H7 (cell line): ENCODE measurements at places on chromosomes 16 and 17. TPM values are rescaled to one million over a fixed set of nuclear protein-coding genes. Genes with fewer than 3 reads are reported as not detected.

DNA sequence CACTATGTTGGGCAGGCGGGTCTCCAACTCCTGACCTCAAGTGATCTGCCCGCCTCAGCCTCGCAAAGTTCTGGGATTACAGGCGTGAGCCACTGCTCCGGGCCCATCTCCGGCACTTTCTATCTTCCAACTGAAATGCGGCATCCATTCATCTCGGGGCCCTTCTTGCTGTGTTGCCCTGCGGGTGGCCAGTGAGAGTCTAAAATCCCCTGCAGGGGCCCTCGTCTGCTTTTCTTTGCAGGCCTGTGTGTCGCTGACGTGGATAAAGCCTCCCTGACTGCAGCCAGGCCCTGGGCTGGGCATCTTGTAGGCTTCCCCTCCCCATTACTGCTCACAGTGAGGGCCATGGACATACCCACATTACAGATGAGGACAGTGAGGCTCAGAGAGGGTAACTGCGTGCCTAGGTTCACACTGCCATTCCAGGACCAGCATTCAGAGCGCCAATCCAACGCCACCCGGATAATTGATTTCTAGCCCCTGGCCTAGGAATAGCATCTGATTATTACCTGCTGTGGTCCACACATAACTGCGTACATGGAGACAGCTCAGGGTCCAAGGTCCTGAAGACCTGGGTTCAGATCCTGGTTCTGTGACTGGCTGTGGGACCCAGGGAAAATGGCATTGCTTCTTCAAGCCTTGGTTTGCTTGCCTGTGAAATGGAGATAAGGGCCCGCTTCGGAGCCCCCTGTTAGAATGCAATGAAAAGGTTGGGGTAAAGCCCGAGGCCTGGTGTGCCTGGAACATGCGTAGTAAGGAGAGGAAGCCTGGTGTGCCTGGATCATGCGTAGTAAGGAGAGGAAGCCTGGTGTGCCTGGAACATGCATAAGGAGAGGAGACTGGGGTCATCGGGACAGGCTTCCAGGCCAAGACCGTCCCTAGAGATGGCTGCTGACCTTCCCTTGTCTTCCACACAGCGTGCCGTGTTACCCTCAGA is 25.0 kb downstream of the CRISPLD2 start:
- peak; percentile 84 for DNase-seq

- peak; percentile 91 for DNase-seq
These were observed 13.7 kb downstream of the GUCY2D start for GRCh38 chr17:8015957-8016631.

DNA sequence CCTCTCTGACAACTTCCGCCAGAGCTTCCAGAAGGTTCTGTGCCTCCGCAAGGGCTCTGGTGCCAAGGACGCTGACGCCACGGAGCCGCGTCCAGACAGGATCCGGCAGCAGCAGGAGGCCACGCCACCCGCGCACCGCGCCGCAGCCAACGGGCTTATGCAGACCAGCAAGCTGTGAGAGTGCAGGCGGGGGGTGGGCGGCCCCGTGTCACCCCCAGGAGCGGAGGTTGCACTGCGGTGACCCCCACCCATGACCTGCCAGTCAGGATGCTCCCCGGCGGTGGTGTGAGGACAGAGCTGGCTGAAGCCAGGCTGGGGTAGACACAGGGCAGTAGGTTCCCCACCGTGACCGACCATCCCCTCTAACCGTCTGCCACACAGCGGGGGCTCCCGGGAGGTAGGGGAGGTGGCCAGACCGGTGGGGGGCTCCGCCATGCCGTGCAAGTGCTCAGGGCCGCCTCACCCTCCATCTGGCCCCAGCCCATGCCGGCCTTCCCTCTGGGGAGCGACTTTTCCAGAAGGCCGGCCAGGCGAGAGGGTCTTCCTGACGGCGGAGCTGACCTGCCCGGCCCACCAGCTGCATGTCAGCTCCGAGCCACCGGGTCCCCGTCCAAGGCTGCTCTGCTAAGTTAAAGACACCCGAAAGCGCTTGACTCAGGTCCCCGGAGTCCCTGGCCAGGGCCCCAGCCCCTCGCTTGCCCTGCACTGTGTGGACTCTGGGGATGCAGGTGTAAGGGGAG is 7.4 kb downstream of the SSTR5 start:
- peak; percentile 64 for DNase-seq

DNA sequence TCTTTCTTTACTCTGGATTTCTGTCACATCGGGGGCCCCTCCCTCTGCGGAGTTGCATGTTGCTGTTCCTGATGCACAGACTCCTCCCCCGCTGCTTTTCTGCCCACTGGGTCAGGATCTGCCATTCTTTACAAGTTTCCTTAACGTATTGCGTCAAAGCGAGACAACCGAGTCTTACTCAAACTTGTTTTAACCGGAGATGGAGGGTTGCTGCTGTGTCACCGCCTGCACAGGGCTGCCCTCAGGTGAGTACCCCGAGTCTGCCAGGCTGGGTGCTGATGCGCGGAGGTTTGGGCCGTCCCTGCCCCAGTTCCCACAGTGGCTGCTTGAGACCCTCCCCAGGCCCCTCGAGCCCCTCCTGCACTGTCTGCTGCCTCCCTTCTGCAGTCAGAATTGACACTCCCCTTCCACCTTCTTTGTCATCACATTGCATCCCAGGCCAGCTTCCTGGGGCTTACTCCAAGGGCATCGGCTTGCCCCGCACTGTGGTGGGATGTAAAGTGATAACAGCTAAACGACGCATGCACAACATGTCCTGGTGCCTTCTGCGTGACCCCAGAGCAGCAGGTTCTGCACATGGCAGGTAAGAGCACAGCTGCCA is 19.3 kb downstream of the CARHSP1 start:
- DNase-seq, result peak; percentile 64

DNA sequence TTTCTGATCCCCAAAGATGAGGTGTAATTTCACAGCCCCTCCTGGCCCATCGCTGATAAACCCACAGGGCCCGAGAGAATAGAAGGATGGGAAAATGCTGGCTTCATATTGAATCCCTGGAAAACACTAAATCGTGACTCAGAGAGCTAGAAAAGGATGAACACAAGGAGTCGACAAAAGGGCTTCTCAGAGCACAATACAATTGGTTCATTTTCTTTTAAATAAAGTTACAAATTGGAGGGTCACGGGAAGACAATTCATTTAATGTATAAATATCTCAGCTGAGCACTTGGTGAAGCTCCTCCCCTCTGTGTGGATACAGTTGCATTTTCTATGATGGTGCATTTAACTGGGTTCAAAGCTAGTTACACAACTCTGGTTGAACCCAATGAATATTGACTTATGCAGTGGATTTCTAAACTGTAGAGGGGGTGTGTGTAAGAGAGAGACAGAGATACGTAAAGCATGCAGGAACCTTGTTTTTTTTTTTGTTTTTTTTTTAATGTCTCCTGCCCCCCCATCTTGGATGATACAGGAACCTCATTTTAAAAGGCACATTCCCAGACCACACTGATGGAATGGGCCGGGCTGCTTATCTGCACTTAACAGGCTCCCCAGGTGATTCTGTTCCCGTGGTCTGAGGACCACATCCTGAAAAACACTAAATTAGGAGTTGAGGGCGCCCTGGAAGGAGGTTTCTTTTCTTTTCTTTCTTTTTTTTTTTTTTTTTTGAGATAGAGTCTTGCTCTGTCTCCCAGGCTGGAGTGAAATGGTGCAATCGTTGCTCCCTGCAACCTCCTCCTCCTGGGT is 14.1 kb downstream of the TTYH2 start:
- DNase-seq, result no peak

DNA sequence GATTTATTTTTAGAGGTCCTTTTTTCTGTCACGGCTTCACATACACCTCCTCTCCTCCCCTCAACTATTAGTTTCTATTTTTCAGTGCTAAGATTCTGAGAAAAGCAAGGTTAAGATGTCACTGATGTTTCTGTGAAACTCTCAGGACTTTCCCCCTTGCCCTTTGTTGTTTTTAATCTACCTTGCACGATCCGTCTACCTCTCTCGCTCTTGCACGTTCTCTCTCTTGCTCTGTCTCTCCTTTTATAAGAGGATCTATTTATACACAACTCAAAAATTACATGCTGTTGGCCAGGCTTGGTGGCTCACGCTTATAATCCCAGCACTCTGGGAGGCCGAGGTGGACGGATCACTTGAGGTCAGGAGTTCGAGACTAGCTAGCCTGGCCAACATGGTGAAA is 43.6 kb downstream of the RPA1 start:
- DNase-seq, result no peak

DNA sequence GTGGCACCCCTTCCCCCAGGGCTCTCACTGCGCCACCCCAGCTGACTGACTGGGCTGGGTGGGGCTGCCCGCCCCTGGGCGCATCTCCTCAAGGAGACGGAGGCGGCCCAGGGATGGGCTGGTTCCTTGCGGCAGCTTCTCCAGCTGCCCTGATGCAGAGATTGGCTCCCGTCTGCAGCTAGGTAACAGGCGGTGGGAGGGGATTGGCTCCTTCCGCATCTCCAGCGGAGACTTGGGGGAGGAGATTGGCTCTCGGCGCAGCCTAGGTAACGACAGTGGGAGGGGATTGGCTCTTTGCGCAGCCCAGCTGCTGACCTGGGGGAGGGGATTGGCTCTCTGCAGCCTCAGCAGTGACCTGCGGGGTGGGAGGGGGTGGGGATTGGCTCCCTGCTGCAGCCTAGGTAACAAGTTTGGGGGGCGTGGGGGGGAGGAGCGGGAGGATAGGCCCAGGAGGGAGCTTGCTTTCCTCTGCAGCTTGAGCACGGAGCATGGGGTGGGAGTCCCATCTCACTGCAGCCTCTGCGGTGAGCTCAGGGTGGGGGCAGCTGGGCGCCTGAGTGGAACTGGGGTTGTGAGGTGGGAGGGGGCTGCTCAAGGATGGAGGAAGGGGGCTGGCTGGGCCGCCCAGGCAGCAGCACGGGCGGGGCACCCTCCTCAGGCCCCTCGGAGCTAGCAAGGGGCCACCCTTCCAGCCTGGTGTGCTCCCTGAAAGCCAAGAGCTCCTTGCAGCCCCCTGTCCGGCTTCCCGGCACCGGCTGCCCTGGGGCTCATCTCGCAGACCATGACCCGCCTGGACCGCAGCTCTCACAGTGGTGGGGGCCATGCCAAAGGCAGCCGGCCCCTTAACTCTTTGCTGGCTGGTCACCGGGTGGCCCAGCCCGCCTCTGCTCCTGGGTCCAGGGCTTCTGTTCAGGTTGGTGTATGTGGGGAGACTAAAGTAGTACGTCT is 6.4 kb downstream of the NFE2L1 start:
- peak; percentile 97 for DNase-seq

GSDMA gene
- total RNA-seq, result not detected in 2 replicates

- no peak for DNase-seq
These were observed 32.2 kb downstream of the ACTG1 start for GRCh38 chr17:81480140-81481072.

GRCh38 chr16:371515-372301 is 1.4 kb upstream of the MRPL28 start:
- no peak for DNase-seq

DNA sequence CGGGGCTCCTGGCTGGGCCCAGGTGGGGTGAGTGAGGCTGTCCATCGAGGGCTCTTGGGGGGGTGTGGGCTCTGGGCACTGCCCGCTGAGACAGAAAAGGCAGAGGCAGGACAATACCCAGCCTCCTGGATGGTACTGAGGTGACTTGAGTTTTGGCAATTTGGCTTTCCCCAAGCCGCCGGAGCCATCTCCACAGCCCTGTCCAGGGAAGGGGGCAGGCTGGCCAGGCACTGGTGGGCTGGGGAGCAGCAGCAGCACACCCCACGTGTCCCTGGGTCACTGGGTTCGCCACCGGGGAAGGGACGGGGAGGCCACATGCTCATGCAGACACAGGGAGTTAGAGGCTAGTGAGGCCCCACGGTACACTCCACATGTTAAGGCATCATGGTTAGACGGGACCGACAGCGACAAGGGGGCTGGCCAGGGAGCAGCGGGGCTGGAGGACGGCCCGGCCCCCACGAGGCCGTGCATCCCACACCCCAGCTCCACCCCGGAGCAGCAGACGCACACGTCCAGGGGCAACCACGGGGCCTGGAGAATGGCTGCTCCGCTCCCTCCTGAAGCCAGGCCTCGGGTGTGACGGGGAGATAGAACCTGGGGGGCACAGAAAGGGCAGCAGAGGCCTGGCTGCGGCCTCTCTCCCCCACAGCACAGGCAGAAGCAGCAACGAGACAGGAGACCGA is 3.0 kb downstream of the ARHGDIA start:
- no peak for DNase-seq

UMOD gene
- not detected in 2 replicates for total RNA-seq

GRCh38 chr17:43608313-43608712 is 53.4 kb downstream of the MEOX1 start:
- no peak for DNase-seq

SLFN11 gene
- 0.21 and 0.41 TPM in 2 replicates for total RNA-seq

GRCh38 chr16:66563574-66564334 is 2.5 kb upstream of the CMTM1 start:
- DNase-seq, result no peak

MYADML2 gene
- 0.24 and 0.30 TPM in 2 replicates for total RNA-seq

- no peak for DNase-seq
These were observed 285.0 kb upstream of the ERCC4 start for GRCh38 chr16:13634959-13635358.

- DNase-seq, result no peak
These were observed 28.2 kb upstream of the CLEC18B start for GRCh38 chr16:74449470-74449869.

DNA sequence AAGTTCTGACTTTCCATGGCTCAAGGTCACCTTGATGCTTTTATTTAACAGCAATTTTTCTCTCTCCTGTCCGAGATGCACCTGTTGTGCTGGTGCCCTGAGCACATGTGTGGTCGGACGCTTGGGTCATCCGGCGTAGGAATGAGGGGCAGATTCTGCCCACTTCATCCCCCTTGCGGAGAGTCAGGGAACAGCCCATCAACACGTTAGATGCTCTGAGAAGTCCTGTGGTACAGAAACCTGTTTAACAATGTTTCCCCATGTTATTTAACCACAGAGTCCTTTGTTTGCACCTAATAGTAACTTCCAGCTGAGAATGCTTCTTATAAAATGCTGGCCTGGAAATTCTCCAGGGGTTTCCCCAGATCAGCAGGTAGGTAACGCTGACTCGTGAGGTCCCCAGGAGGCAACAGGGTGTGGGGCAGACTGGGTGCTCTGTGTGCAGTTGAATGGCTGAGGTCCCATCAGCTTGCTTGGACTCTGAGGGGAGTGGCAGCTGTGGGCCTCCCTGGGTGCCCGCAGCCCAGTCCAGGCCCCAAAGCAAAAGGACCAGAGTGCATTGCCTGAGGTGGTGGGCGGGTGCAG is 17.8 kb downstream of the DOC2B start:
- peak; percentile 89 for DNase-seq

- DNase-seq, result no peak
These were observed 44.9 kb downstream of the ARHGAP27 start for GRCh38 chr17:45387739-45388138.

KRTAP4-11 gene
- total RNA-seq, result not detected in 2 replicates

DNA sequence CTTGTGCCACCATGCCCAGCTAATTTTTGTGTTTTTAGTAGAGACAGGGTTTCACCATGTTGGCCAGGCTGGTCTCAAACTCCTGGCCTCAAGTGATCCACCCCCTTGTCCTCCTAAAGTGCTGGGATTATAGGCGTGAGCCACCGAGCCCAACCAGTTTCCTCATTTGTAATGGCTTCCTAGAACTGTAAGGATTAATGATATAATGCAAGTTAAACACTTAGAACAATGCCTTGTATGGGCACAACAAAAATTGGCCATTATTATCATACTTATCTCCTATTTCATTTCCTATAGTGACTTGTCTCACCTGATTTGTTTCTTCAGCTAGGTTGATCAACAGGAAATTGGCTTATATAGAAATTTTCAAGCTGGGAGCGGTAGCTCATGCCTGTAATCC is 14.1 kb downstream of the TUBD1 start:
- DNase-seq, result no peak

ZSCAN10 gene
- 217 and 238 TPM in 2 replicates for total RNA-seq

SDR42E1 gene
- 0.10 TPM in 1 of 2 replicates, not detected in the other for total RNA-seq

KSR1 gene
- 30.4 and 31.2 TPM in 2 replicates for total RNA-seq
